ENCODE measurements at places on chromosomes 2 and 18. TPM values are rescaled to one million over a fixed set of nuclear protein-coding genes. Genes with fewer than 3 reads are reported as not detected.

Gene MTIF2
- total RNA-seq: 31.9 TPM

GRCh38 chr2:19879120-19879519, 22.7 kb downstream of the TTC32 start:
- no peak overlapping the region for H3K4me3 ChIP-seq
- H3K27me3 ChIP-seq: no peaks in the 10 kb centered on the region
- H3K27ac ChIP-seq: no peak overlapping the region
- no peaks in the 10 kb centered on the region for H3K36me3 ChIP-seq
- no peak for DNase-seq

- no peaks in the 10 kb centered on the region for H3K36me3 ChIP-seq
- H3K4me1 ChIP-seq: peaks cover 4% of the 10 kb centered on the region
- H3K27ac ChIP-seq: no peak overlapping the region
- H3K4me3 ChIP-seq: no peak overlapping the region
- H3K27me3 ChIP-seq: no peaks in the 10 kb centered on the region
Observed at GRCh38 chr2:112788653-112789052, 4.4 kb upstream of the IL1A start.

DNA sequence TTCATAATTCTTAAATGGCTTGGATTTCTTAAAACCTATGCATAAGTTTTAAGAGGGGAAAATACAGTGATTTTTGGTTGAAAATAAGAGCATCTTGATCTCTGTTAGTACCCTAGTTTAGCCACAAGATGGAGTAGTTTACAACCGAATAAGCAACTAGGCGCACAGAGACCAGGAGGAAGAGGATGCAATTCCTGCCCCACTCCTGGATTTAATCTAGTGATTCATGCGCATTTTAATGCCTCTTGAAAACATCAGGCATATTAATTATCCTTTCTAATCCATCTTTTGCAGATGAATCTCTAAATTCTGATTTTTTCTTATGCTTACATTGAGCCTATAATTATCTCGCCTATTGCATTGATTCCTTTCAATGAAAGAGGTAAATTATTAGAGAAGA, 76.7 kb downstream of the MRPS9 start:
- H3K4me1 ChIP-seq: no peaks in the 10 kb centered on the region
- H3K36me3 ChIP-seq: no peaks in the 10 kb centered on the region
- H3K27me3 ChIP-seq: no peaks in the 10 kb centered on the region
- no peak for DNase-seq
- no peak overlapping the region for H3K27ac ChIP-seq

Gene ALPP
- total RNA-seq: not detected
